NCI-H2171 treated with DMSO at 0.1 percent for 48 hours (cell line): ENCODE measurements at places on chromosomes 2 and 18.

DNA sequence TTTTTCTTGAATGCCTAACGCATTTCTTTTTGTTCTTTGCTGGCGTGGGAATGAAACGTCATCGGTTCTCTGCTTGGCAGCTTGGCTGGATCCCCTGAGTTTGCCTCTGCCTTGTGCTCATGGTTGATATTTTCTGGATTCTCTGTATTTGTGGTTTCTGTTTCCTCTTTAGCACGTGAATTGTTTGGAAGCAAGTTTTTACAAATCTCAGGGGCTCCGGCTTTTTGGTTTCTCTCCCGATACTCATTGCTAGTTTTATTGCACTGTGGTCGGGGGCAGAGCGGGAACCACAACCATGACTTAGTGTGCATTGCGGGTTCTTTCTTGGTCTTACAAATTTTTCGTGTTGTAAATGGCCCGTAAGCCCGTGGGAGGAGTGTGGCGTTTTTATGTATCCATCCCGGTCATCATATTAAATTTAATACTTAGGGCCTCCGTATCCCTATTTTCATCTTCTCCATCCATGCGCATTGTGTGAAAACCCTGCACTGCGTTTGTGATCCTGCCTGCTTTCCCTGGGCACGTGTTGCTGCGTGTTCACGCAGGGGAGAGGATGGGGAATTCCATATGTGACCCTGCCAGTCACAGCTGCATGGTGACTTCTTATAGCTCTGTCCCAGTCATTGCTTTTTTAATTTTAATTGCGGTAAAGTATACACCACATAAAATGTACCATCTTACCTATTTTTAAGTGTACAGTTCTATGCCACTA lies 9.4 kb downstream of the RAMP1 start:
- no peak for DNase-seq

GRCh38 chr18:515838-516237 lies 15.3 kb upstream of the COLEC12 start:
- no peak for DNase-seq

- no peak for DNase-seq
These were observed 134.8 kb downstream of the COL6A3 start for GRCh38 chr2:237279012-237279768.

GRCh38 chr18:50819027-50819727 lies 639 bp downstream of the MRO start:
- peak; percentile 47 for DNase-seq

DNA sequence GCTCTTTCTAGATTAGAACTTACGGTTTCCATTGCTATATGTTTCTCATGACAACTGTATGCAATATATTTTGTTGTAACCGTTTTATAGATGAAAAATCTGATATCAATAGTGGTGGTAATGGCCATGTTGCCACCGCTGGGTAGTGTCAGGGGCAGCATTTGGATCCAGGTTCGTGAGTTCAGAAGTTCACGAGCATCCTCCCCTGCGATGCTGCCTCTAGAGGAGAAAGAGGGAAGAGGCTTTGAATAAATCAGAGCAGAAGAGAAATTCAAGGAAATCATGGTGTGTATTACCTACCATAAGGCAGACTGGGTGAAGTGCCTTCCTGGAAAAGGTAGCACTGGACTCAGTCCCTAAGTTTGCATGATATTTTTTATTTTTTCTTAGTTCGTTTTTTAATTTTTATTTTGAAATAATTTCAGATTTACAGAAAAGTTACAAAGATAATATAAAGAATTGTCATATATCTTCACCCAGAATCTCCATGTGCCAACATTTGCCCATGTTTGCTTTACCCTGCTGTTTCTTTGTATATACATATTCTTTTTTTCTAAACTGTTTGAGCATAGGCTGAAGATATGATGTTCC lies 3.3 kb upstream of the ZBTB7C start:
- DNase-seq: peak; percentile 72

DNA sequence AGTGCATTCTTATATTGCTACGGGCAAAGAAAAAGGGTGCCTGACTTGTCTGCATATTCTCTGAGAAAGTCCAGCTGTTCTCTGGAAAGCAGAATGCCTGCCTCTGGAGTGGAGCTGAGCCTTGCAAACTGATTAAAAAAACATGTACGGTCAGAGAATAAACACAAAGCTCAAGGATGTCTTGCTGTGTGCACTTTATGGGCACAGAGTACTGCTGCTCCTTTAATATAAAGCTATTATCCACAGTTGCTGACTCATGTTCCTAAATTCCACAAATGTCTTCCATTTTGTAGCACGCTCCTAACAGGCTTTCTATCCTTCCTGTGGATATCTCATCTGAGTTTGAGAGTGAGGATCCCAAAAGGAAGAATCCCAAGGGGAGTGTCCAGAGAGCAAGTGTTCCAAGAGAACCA lies 229.0 kb downstream of the MREG start:
- DNase-seq: no peak

DNA sequence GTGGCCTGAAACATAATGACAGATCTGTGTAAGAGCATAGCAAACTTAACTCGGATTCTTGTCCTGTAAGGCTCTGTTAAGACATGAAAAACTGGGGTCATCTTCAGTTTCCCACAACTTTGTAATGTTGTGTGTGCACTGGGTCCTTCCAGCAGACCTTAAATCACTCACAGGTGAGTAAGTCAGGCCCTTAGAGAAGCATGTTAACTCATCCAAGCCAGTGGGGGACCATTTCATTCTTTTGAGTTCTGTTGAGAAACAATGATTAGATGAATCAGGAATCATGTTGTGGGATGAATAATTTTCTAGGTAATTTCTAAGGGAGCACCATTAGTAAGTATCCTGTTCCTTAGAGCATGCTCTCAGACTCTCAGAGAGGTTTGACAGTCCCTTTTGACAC lies 167.1 kb downstream of the ESCO1 start:
- DNase-seq: no peak

DNA sequence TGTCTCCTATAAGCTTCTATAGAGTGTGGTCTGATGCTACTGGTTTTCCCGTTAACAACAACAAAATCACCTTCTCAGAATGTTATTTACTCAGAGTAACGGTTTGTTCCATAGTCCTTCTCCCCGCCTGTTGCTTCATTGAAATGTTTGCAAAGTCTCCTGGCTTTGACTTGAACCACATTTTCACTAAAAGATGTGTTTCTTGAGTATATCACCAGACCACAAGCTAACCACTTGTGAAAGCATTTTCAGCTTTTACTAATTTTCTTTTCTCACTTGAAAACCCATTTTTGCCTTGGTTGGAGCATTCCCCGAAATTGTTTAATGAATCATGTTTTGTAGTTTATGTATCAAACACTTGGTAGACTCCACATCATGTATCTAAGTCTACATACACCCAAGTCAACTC lies 121.2 kb downstream of the DPP4 start:
- DNase-seq: no peak

- DNase-seq: no peak
These were observed 306.0 kb upstream of the COL3A1 start for GRCh38 chr2:188668017-188668680.

GRCh38 chr2:133774654-133775015 lies 206.4 kb upstream of the NCKAP5 start:
- no peak for DNase-seq

GRCh38 chr2:142179686-142180085 lies 48.9 kb upstream of the LRP1B start:
- DNase-seq: no peak

DNA sequence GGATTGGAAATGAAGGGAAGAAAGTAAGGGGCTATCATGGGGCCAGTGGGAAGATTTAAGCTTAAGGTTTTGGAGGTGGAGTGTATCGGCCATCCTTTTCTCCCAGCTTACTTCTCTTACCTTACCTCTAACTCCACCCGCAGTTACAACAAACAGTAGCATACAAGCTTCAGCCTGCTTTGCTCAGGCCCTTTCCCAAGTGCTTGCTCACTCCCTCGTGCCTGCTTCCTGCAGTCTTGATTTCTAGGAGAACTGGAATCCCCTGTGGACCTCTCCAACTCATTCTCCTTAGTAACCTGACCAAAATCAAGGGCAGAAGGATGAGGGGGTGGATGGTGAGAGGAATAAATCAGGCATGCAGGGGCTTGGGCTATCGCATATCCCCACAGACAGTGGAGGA lies 5.8 kb upstream of the LYG2 start:
- DNase-seq: peak; percentile 8

DNA sequence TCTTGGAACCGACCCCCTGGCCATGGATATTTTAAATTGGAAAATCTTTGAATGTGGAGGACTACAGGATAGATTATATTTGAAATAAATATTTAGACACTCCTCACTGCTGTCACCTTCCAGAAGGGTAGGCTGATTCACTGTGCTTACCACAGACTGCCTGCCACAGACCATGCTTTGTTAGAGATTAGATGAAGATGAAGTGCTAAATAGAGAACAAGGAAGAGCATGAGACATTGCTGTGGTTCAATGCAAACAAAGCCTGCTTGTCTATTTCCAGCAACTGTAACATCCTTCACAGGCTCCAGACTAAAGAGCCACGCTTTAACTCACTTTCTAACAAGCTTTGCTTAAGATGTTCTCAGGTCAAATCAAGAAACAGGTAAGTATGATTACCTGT lies 81.0 kb upstream of the TMEM17 start:
- no peak for DNase-seq

- peak; percentile 76 for DNase-seq
These were observed at the start of gene PTPRN for GRCh38 chr2:219309278-219309677. Gene PTPRN, minus strand, starts transcription at chr2:219309401. Its CDS starts 69 bp downstream, at chr2:219309332.

DNA sequence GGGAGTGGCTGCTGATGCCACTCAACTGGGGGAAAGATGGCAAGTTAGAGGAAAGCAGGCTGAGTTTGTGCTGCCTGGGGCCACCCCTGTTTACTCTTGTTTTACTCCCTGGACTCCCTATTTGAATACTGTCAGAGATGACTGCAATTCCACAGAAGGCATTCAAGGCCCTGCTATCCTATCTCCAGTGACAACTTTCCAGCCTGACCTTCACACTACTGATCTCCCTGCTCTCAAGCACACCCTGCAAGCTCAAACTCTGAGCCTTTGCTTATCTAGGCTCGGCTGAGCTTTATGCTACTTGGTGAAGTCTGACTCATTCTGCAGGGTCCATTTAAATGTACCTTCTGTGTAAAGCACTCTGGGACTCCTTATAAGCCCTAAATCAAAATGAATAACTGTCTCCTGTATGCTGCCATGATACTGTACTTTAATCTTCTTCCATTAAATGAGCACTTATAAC lies 39.3 kb upstream of the DSG1 start:
- DNase-seq: no peak

- DNase-seq: no peak
These were observed 87.0 kb downstream of the GBX2 start for GRCh38 chr2:236081171-236081570.

DNA sequence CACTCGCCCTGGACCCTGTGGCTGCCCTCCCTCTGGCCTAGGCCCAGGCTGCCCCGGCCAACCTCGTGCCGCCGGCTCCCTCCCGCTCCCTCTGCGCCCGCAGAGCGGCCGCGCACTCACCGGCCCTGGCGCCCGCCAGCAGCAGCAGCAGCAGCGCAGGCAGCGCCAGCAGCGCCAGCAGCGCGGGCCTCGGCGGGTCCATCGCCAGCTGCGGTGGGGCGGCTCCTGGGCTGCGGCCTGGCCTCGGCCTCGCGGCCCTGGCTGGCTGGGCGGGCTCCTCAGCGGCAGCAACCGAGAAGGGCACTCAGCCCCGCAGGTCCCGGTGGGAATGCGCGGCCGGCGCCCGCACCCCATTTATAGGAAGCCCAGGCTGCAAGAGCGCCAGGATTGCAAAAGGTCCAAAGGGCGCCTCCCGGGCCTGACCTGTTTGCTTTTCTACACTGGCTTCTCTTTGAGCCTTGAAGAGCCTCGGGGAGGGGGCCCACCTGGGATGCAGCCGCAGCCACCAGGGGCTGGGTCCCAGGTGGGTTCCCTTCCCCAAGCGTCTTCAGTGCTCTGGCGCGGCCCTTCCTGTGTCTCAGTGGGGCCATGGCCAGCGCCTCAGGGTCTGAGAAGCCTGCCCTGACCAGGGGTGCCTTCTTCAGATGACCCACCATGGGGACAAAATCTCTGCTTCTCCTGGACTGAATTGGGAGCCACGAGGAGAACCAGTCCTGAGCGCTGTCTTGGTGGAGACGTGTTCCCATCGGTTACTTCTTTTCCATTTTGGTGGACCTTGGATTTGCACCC lies at the start of gene APOB:
TSS of gene APOB (minus strand) at position 330 of the 789 bp plus-strand sequence. CDS start at position 202, 128 bp downstream.
- DNase-seq: no peak

- peak; percentile 93 for DNase-seq
These were observed at the start of gene SMAD4 for GRCh38 chr18:51029694-51030536. Gene SMAD4, plus strand, starts transcription at chr18:51030213. Its CDS starts 16,834 bp downstream, at chr18:51047047.

- no peak for DNase-seq
These were observed 64.4 kb downstream of the KLHL29 start for GRCh38 chr2:23449413-23449812.

GRCh38 chr2:158845859-158846258 lies 50.7 kb downstream of the DAPL1 start:
- DNase-seq: peak; percentile 71

DNA sequence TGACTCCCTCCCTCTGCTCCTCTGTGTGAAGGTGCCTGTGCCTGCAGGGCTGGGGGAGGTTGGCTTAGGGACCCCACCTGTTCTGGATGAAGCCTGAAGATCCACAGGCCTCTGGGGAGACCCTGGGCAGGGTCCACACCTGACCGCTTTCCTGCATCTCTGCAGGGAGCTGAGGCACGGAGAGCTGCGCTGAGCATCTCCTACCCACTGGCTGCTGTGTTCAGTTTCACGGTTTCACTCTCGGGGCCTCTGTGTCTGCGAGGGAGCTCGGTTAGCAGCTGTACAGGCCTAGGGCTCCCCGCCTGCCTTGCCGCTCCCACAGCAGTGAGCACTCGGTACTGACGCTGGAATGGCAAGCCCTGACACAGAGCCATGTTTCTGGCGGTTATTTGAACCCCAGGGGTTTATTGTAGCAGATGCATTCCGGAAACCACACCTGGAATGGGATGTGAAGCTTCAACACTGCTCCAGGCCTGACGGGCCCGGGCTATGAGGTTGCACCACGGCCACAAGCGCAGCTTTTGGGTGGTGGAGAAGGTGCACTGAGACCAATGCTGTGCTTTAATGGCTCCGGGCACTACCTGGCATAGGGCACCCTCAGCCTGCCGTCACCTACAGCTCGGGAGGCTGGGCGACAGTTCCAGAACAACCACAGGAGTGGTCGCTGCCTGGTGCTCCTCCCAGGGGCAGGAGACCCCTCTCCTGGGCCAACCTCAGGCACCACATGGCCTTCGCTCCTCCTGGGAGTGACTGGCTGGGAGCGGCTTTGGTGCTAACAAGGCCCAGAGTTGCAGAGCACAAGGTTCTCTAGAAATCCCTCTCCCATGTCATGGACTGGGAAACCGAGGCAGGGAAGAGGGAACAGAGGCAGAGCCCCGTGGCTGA lies 257.9 kb downstream of the NDUFA10 start:
- DNase-seq: peak; percentile 57

DNA sequence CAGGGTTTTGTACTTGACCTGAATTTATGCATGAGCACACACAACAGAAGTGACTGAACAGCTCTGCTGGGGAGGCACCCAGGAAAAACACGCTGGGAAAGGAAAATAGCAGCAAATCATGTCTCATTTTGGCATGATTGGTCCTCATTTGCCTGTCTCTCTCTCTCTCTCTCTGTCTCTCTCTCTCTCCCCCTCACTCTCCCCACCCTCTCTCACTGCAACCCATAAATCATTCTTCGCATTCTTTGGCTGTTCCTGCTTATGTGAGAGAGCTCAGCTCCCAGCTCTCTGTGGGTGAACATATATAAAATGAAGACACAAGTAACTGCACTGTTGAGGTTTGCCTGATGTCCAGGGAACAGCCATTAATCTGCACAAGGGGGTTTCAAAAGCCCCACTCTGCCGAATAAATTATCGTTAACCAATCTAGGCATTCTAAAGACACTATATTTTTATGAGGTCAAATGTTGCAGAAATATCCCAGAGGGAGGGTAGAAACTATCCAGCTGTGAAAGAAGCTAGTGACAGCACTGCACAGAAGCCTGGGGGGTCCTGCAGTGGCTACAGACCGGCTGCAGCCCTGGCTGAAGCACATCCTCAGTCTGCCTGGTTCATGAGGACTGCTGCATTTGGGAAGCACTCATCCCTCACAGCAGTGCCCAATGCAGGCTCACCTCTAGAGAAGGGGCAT lies 260.3 kb downstream of the AFF3 start:
- peak; percentile 49 for DNase-seq
